ENCODE measurements at places on chromosomes 16 and 17.

DNA sequence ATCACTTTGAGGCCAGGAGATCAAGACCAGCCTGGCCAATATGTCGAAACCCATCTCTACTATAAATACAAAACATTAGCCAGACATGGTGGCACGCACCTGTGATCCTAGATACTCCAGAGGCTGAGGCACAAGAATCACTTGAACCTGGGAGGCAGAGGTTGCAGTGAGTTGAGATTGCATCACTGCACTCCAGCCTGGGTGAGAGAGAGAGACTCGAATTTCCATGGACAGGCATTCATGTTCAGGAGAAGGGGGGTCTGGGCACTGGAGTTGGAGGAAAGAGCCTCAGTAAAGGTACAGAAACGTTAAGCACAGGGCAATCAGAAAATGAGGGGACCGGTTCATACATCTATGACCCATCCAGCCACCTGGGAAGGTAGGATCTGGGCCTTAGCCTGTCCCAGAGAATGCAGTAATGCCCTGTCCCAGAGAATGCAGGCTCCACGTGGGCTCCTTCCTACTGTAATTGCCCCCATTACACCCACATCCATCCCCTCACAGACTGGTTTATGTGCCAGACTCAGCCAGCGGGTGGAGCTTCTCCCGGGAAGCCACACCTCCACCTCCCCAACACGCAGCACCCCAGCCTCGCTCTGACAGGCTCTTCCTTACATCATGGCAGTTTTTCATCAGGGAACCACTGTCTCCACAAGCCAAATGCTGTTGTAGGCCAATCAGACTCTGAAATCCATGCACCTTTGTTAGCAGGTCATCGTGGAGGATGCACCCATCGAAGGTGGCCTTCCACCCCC, 21.6 kb upstream of the ARL4D start:
- no peak for DNase-seq

DNA sequence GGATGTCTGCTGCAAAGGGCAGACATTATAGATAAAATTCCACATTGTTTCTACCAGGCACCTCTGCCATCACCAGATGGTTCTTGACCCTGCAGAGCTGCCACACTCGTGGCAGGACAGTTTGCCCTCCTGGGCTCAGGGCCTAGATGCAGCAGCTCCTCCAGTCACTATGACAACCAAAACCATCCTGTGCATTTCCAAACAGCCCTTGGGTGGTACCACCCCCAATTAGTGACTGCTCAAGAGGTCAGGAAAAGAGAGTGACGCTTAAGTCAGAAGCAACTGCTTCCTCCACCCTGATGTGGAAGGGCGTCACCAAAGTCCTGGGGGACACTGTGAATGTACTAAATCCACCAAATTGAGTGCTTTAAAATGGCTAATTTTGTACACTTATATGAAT, 109.2 kb downstream of the C16orf95 start:
- no peak for DNase-seq

DNA sequence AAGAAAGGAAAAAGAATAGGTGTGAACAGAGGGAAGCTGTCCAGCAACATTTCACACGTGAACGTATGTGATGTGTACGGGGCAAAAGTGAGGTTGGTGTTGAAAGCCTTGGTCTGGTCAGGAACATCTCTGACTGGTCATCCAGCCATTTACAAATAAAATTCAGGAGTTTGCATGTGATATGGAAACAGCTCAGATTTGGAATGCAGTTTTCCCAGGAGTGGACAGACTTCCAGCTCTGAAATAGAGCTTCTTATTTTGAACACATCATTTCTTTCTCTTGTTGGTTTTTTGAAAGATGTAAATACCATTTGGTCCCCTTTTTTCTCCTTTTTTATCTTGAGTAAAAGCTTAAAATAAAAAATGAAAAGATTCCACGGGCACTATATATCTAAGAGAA, 566.2 kb upstream of the ZFHX3 start:
- no peak for DNase-seq

DNA sequence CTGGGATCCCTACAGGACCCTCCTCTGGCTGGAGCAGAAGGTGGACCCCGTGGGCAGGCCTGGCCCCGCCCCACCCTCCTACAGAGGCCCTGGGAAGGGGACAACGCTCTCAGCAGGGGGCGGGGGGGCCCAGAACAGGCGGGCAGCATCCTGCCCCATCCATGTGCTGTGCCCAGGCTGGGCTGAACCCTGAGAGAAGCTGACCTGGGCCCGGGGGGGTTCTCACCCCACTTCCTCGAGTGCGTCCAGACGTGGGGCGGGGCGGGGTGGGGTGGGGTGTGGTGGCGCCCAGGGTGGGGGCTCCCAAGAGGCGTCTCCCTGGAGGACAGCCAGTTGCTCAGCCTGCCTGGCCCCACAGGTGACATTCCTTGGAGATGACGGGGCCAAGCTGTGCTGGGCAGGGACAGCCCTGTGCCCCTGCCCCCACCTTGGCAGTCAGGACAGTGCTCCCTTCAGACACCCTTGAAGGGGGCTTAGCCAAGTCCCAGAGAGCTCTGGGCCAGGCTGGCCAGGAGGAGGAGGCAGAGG, 390 bp upstream of the UNC13D start:
- DNase-seq: no peak

GRCh38 chr16:69123910-69124309, 8.5 kb downstream of the CHTF8 start:
- no peak for DNase-seq

GRCh38 chr17:75152922-75153779, 1.2 kb downstream of the JPT1 start:
- DNase-seq: no peak

DNA sequence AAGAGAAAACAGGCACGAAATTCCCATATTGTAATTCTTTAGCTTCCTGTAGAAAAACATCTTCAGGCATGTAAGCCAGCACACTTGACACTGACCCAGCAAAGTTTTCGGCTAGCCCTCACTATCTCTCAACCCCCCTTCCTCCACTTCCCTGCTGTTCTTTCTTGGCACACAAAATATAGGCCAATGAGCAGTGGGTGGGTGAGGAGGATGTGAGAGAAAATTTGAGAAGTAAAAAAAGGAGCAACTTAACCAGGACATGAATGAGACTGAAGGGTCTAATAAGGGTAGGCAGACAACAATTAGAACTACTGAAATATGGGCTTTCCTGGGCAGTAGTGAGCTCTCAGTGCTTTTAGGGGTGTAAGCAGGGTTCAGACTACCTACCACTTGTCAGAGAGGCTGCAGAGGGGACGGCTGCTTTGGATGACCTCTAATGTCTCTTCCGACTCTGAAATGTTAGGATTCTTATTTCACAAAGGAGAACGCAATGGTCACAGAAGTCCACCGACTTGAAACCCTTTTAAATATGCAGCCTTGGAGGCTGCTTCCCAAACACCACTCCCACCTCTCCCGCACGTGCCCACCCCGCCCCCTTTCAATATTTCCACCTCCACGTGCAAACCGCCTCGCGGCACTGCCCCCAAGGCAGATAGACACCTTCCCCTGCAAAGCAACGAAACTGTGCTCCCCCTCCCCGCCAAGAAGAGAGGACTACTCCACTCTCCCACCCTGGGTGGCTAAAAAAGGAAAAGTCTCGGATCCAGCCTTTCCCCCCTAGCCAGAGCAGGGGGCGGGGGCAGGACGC, 889 bp downstream of the MBTD1 start:
- no peak for DNase-seq

DNA sequence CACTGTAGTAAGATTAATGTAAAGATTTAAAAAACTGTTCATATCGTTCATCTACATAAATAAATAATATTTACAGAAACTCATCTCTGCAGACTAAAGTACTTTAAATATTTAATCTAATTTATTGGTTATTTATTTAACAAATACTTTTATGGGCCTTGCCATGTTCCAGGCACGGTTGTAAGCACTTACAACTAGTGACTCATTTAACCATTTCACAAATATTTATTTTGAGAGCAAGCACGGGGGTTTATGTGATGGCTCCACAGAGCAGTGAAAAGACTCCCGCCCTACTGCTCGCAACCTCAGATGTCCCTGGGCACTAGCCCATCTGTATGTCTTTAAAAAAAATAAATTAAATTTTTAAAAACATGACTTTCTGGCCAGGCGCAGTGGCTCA, 575.9 kb downstream of the WWOX start:
- DNase-seq: no peak

- DNase-seq: no peak
Observed at GRCh38 chr17:72097144-72097543, 23.7 kb upstream of the SOX9 start.

GRCh38 chr17:80726558-80727408, 182.1 kb downstream of the RPTOR start:
- DNase-seq: no peak

DNA sequence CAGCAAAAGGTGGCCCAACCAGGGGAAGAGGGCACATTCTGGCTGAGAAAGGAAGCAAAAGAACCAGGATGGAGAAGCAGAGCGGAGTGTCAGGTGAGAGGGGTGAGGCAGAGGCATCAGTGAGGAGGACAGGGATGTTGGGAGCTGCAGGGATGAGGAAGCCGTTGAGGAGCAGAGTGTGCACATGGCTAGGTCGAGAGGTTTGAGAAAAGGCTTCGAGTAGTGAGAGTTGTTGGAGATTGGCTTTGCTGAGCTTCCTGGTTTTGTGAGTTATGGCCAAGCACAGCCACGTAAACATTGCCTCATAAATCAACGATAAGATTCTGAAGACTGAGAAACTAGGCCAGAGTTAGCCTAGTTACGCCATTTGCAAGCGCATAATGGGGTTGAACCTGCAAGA, 26.9 kb downstream of the DNAH2 start:
- DNase-seq: no peak

DNA sequence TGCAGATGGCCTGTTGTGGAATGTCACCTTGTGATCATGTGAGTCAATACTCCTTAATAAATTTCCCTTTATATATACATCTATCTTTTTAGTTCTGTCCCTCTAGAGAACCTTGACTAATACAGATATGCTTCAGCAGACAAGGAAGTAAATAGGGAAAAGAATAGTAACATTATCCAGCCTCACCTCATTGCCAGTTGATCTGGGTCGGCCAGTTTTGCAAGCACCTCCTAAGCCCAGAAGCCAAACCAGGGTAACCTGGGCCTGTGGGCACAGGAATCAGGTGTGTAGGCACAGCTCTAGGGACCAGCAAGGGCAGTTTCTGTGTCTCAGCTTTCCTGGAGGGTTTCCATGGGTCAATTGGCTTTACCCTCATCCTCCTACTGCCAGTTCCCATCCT, 11.9 kb upstream of the CCL17 start:
- no peak for DNase-seq

- DNase-seq: no peak
Observed at GRCh38 chr16:65658787-65659220, 536.9 kb upstream of the CDH11 start.

DNA sequence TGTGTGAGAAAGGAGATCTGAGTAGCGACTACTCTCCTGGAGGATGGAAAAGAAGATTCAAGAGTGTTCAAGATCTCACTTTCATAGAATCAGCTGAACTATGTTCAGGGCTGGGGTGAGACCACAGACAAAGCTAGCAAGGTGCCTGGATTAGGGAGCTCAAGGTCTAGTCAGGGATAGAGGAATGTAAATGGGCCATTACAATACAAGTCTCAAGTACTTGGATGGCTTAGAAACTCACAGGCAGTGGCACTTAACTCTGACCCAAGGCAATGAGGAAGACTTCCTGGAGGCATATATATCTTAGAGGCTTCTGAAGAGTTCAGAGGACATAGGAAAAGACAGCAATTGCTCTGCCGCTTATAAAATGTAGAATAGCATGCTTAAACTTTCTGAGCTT, 184.9 kb upstream of the CDH11 start:
- no peak for DNase-seq

- DNase-seq: no peak
Observed at GRCh38 chr16:28289939-28290858, 2.1 kb upstream of the SBK1 start.

DNA sequence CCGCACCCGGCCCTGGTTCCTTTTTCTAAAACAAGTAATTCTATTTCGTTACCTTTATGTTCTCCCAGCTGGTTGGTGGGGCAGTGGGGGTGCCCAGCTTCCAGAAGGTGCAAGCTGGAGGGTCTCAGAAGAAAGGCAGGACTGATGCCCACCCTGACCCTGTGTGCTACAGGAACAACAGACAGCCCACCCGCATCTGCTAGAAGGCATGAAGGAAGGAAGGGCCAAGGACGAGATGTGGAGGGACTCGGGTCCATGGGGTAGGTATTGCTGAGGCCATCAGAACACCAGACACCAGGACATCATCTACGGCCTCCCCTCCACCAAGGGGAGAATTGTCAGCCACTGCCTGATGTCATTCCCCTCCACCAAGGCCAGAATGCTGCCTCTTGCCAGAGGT, 6.4 kb upstream of the CYTH1 start:
- no peak for DNase-seq

- no peak for DNase-seq
Observed at GRCh38 chr16:78549366-78549765, 449.9 kb downstream of the WWOX start.

DNA sequence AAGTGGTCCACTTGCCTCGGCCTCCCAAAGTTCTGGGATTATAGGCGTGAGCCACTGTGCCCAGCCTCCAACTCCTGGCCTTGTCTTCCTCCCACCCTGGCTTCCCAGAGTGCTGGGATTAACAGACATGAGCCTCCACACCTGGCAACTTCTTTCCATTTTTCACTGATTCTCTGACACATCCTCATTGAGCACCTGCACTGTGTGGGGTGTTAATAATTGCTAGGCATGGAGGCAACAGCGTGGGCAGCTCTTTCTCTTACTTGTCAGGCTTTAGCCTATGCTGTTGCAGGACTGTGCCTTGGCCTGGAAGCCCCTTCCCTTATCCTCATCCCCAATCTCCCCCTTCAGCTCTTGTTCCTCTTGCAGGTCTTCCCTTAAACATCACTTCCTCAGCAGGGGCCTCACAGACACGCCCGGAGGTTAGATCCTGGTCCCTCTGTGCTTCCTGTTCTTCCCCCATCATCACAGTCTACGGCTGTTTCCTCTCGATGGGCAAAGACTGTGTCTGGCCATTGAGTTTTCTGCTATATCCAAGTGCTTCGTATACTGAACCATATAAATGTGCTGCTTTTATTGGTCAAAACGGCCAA, 7.9 kb downstream of the QPRT start:
- no peak for DNase-seq

DNA sequence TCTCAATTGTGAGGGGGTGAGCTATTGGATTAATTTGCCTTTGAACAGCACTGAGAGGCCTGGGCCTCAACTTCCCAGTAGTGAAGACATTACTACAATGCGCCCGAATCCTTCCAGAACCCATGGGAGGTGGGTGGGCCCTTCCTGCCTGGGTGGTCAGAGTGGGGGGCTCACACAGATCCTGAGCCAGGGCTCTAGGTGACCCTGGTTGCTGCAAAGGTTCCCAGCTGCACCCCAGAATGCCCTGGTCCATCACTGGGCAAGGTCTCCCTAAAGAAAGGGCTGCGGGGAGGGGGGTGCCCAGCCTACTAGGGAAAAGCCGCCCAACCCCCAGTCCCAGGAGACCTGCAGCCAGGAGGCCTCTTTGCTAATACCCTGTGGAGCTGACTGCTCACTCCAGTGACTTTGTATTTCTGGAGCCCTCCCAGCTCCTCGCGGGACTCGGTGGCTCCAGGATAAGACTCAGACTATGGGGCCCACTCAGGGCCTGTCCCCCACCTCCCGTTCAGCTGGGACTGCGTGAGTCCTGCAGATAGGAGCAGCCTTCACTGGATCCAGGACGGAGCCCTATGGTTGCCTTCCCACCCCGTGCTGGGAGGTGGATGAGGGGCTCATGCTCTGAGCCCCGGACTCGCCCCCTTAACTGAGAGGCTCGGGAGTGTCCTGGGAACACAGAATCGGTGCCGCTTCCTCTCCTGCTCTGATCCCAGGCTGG, 40.2 kb downstream of the SLC7A5 start:
- DNase-seq: no peak

- DNase-seq: no peak
Observed at GRCh38 chr17:58541249-58541648, 26.8 kb upstream of the MTMR4 start.

All from stimulated activated CD8-positive, alpha-beta memory T cell treated with anti-CD3 and anti-CD28 coated beads, Interleukin-2, amount 100 ng/mL, for 1 hour (primary cell).